COLO829 (cell line): ENCODE measurements at places on chromosomes 7 and 10.
A peak's percentile ranks its signal among the peaks of the same experiment; 100 is the strongest.

DNA sequence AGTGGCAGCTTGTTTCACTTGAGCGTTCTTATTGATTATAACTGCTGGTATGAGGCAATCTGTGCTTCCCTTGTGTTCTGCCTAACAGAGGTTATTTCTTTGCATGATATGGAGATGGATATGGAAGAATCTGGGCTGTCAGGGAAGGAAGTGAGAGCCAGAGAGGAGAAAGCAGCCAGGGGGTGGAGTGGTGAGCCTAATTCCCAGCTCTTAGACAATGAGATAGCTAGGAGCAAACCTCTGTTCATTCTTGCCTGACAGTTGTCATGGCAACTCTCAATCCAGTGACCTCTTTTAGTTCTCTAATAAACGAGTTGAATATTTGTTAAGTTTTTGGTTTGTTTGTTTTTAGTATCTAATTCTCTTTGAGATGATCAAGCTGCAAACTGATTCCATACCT, 214.3 kb downstream of the NRG3 start:
- peak; percentile 4 for DNase-seq

GRCh38 chr10:3401491-3401938, 228.9 kb upstream of the PITRM1 start:
- no peak for DNase-seq

- DNase-seq = no peak
Measured at GRCh38 chr10:102678842-102679289, 34.6 kb downstream of the TRIM8 start.

DNA sequence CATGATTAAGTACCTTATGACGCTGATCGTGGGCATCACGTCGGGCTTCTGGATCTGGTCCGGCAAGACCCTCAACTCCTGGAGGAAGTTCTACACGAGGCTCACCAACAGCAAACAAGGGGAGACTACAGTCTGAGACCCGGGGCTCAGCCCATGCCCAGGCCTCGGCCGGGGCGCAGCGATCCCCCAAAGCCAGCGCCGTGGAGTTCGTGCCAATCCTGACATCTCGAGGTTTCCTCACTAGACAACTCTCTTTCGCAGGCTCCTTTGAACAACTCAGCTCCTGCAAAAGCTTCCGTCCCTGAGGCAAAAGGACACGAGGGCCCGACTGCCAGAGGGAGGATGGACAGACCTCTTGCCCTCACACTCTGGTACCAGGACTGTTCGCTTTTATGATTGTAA, 2.5 kb downstream of the FZD1 start:
- no peak for DNase-seq

DNA sequence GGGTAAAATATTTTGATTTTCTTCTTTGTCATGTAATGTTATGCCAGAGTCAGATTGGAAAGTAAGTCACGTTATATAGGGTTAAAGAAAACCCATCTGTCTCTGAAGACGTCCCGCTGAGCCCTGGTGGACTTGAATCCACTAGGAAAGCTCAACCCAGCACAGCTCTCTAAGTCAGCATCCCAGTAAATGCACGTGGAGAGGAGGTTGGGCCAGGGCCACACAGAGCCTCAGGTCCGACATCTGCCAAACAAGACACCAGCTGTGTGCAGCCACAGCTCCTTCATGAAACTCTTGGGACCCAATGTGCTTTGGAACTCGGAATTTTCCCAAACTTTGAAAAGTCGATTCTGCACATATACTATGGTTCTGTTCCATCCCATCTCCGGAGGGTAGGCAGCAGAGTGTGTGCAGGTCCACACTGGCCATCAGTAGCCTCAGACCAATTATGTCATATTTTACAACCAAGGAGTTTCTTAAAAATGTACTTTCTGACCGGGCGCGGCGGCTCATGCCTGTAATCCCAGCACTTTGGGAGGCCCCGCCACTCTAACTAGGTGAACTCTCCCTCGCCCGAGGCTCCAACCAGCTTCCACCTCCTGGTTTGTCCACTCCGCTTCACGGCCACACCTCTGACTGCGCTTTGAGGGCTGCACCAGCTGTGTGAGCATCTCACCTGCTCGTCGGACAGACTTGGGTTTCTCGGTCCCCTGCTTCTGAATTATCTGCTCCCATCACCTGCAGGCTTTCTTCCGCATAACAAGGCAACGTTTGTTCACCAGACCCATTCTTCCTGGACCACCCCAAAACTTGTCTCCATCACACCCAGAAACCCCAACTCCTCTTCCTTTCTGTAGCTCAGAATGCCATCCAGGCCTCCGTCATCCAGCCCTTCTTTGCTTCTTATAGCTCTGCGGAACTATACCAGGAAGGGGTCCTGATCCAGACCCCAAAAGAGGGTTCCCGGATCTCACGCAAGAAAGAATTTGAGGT, 29.7 kb upstream of the DNAJB6 start:
- DNase-seq = no peak

DNA sequence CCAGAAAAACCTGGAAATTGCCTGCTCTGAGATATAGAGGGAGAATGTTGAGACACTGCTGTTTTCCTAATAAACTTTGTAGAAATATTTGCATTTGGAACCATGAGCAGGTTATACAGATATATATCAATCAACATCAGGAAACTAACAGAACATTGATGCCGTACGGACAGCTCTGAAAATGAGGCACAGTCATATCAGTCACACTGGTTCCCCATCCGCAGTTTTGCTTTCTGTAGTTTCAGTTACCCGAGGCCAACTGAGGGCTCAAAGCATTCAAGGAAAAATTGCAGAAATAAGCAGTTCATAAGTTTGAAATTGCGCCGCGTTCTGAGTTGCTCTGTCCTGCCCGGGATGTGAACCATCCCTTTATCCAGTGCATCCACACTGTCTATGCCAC, 137.9 kb downstream of the KLF6 start:
- no peak for DNase-seq

DNA sequence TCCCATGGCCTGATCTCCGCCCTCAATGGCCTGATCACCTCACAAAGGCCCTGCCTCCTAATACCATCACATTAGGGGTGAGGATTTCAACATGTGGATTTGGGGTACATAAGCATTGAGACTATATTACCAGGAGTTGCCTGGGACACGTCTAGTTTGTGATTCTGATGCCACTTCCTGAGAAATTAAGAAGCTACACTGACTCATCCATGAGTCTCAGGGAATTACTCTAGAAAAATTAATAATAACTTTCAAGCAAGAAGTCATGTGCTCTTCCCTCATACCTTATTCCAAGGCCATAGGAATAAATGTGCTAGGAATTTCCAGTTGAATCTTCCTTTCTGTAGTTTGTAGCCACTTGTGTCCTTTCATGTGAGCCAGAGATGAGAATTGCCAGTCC, 519.3 kb upstream of the MKI67 start:
- no peak for DNase-seq

DNA sequence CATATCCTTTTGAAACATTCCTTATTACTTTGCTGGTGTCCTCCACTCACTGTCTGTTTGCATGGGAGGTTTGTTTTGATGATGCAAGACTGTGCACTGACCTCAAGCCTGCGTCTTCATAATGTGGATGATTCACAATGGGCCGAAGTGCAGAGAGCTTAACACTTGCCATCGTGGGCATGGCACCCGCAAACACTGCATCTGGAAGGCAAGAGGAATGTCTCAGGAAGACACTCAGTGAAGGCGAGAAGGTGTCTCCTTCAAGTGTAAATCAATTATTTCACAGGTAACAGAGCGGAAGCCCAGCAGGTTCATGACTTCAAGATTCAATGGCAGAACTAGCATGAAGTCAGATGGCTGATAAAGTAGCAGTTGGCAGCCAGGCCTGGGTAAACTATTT, 98.1 kb downstream of the DPY19L1 start:
- DNase-seq = no peak

DNA sequence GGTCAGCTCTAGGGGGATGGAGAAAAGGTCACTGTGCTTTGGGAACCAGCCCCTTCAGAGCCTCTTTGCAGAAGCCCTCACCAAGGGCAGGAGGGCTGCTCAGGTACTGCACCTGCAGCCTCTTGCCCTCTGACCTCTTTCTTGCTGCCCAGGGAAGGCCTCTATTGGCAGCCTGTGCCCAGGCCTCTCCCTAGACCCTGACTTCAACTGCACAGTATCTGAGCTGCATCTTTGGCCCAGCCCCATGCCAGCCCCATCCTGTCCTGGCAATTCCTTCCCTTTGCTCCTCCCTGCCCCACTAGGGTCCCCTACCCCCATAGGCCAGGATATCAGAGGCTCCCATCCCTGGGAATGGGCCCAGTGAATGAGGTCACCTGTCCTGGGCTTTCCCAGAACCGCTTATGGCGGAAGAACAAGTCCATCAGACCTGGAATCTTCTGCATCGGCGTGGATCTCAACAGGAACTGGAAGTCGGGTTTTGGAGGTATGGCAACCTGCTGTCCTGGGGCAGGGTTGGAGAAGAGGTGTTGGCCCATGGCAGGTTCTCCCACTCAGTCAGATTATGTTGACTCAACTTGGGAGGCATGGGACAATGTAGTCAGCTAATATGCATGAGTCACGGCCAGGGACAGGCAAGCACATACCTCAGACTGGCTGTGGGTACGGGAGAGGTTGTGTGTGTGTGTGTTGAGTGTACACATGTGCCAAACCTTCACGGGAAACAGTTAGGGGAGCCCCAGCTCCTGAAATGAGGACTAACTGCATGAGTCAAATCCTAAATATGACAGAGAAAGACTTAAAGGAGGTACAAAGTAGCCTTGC, 17.1 kb upstream of the CPA1 start:
- DNase-seq = no peak

GRCh38 chr7:27936768-27937102, 196.8 kb downstream of the TAX1BP1 start:
- DNase-seq = no peak

DNA sequence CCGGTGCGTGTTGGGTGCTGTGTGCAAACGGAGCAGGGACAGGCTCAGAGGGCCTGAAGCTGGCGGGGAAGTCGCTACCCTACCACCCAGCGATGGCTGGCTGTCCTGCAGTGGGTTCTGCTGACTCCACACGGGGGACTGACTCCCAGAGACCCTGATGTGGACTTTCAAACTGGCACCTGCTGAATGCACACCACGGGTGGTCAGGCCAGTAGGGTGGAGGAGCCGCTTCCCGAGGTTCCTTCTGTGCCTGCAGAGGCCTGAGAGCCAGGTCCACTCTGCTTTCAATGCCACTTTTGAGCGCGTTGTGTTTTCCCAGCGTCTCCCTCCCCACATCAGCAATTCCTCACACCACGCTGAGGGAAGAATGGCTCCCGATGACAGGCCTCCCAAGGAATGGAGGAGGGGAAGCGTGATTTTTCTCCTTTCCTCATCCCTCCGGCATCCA, 135.3 kb downstream of the ADARB2 start:
- no peak for DNase-seq

DNA sequence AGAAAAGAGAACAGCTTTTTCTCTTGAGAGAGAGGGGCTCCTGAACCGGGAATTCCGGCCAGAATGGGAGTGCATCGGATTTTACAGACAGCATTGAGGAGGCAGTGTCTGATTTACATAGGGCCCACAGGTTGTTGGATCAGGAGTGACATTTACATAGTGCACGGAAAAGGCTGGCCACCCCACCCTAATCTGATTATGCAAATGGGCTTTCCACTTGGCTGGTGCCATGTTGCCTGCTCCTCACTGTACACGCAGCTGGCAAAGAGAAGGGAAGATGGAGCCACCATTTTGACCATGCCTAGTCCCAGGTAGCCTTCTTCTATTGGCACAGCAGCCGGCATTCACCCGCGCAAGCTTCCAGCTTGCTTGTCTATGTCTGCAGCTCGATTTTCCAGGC, 77.5 kb upstream of the FAM171A1 start:
- no peak for DNase-seq

- no peak for DNase-seq
Measured at GRCh38 chr10:29840516-29841276, 205.9 kb upstream of the SVIL start.

- no peak for DNase-seq
Measured at GRCh38 chr7:35971133-35971891, 170.5 kb downstream of the SEPTIN7 start.

- no peak for DNase-seq
Measured at GRCh38 chr7:50981743-50982142, 199.0 kb upstream of the GRB10 start.

DNA sequence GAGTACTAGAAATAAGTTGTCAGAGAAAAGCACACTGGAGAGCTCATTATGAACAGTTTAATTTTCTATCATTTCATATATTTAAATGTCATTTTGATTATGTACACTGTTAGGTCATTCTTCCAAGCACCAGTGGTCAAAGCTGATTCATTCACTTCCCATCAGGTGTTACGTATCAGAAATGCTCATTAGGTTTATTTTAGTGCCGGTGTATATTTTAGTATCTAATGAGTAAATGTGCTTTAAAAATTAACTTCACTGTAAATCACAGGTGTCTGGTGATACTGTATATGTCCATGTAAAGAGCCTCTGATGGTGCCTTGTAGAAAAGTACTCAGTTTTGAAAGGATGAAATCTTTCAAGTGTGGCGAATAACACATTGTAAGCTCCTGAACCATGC, 3.5 kb downstream of the DMTF1 start:
- no peak for DNase-seq

- DNase-seq = no peak
Measured at GRCh38 chr7:100190048-100190711, 12.5 kb downstream of the STAG3 start.

DNA sequence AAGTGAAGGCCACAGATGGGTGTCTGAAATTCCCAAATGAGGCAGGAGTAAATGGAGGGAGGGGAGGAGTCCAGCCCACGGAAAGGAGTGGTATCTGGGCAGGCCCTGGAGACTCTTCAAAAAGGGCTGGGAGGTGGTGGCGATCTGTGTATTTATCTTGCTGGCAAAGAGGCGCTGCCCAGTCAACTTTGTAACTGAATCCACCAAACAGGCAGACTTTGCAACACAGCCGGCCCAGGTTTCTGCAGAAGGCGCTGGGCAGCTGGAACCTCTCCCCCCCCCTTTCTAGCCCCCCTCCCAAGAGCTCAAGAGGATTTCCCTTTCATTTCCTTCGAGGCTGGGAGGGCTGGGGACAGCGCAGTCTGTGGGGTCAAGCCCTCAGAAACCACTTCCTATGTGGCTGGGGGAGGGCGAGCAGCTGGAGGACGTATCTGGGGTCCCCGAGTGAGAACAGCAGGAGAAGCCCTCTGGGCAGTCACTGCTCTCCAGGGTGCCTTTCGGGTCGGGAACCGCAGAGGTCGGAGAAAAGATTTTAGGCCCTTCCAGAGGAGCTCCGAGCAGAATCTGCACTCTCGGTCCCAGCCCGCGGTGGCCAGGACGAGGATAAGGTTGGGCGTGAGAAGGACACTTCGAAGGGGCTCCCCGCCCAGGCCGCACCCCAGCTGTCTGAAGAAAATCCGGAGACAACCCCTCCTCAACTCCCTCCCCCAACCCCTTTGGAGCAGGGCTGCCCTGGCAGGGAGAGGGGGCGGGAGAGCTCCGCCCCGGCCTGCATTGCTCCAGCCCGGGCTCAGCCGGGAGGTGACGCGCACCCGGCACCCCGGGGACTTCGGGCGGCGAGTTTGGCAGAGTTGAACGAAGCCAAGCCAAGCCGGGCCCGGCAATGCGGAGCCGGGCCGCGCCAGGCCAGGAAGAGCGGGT, 965 bp downstream of the ZCCHC24 start:
- peak; percentile 25 for DNase-seq

GRCh38 chr10:4194231-4194630, 409.2 kb upstream of the KLF6 start:
- DNase-seq = no peak

GRCh38 chr10:113552014-113552413, 839 bp upstream of the HABP2 start:
- DNase-seq = no peak

- DNase-seq = no peak
Measured at GRCh38 chr10:14123139-14123538, 207.6 kb downstream of the FRMD4A start.

- no peak for DNase-seq
Measured at GRCh38 chr7:127383123-127383835, 9.2 kb downstream of the ZNF800 start.
